Urinary bladder (tissue), 4 donors: ENCODE measurements at places on chromosomes 2 and 18.

GRCh38 chr2:34416856-34417255 is 817.8 kb upstream of the FAM98A start:
- no peak for DNase-seq

DNA sequence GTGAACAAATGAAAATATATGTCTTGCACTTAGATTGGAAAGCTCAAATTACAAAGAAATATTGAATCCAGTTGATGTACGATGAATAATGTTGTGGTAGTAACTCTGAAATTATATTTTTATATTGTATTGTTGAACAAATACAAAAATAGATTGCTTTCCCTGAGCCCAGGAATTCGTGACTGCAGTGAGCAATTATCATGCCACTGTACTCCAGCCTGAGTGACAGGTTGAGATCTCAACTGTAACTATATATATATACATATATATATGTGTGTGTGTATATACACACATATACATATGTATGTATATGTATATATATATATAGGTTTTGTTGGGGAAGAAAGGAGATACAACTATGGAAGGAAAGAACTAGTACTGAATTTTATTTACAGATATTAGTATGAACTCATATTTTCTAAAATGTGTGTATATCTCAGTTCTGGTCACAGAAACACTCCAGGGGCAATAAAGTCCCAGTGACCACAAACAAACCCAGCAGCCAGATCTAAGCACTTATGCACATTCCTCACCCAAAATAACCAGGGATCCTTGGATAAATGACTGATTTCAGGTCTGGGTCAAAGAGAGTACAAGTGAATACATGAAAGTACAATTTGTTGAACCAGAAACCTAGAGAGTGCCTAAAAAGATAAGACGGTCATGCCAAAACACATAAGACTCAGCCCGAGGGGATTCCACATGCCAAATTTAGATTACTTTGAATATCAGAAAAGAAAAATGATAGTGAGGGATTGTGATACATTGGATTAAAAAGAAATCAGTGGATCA is 146.3 kb downstream of the TMX3 start:
- DNase-seq = no peak

- DNase-seq = no peak
Observed at GRCh38 chr18:23240609-23240930, 105.3 kb downstream of the CABLES1 start.

DNA sequence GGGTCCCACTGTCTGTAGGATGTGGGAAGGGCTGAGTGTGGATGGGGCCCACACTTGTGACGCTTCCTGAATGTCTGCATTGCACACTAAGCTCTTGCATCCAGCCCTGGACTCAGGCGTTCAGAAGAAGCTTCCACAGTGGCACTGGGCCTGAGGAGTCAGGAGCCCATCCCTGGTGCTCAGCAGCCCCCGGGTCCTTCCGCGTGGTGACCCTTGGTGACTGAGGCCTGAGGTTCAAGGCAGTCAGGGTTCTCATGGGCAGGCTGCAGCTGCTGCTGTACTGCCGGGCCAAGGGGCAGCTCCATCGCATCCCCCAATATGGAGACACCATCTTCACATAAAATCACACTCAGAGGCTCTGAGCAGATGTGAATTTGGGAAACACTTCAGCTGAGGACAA is 65.8 kb upstream of the TUBA3E start:
- no peak for DNase-seq

GRCh38 chr18:76496194-76496890 is 1.3 kb upstream of the ZNF516 start:
- no peak for DNase-seq

- DNase-seq = no peak
Observed at GRCh38 chr2:6506361-6506794, 359.3 kb downstream of the CMPK2 start.
